ENCODE measurements at places on chromosomes 16 and 17. TPM values are rescaled to one million over a fixed set of nuclear protein-coding genes. Genes with fewer than 3 reads are reported as not detected.

NUPR1 gene
- not detected for polyA plus RNA-seq

ABCC3 gene
- polyA plus RNA-seq = 0.94 TPM

GP1BA gene
- polyA plus RNA-seq = 0.64 TPM

TM4SF5 gene
- not detected for polyA plus RNA-seq

CDRT15 gene
- not detected for polyA plus RNA-seq

Data from naive B cell (primary cell).